Chondrocyte (in vitro differentiated cells): ENCODE measurements at places on chromosomes 13 and 19. TPM values are rescaled to one million over a fixed set of nuclear protein-coding genes. Genes with fewer than 3 reads are reported as not detected.

DNA sequence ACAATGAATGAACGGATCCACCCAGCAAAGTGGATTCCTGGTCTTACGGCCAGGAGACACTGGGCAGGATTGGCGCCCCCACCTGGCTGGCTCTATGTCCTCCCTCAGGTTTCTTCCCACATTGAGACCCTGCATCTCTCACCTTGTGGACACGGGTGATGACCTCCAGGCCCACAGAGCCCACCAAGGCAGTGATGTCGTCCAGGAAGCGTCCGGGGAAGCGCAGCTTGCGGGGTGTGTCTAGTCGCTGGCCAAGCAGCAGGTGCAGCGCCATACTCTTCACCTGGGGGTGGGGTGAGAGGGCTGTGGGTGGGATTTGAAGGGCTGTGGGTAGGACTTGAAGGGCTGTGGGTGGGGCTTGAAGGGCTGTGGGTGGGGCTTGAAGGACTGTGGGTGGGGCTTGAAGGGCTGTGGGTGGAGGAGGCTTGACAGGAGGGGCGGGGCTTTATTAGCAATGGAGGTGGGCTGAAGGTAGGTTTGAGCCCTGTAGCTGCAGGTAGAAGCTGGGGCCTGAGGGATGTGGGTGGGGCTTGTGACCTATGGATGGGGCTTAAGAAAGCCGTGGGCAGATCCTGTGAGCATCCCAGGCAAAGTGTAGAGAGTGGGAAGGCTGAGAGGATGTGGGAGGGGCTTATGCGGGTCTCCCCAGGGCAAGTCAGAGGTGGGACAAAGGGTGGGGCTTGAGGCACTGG, 12.1 kb upstream of the ANGPTL8 start:
- no peak for DNase-seq

FARP1 gene
- total RNA-seq, result 237 to 331 TPM (median 328 TPM) in 3 replicates

- DNase-seq, result no peak
These were observed 72.8 kb upstream of the SPATA13 start for GRCh38 chr13:24087605-24088225.

- no peak for DNase-seq
These were observed 121.0 kb downstream of the CRYL1 start for GRCh38 chr13:20404488-20405222.

DNA sequence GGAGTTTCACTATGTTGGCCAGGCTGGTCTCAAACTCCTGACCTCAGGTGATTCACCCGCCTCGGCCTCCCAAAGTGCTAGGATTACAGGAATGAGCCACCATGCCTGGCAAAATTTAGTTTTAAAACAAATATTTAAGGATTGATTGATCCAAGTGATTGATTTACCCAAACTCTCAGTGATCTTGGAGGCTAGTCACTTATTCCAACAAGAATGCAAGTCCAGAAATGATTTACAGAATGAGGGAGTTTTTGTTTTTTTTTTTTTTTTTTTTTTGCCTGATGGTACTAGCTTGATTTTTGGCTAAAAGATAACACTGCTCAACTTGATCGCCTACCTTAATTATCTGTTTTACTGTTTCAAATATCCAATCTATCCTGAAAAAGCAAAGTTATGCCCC, 5.7 kb upstream of the TEX26 start:
- DNase-seq, result no peak

- DNase-seq, result no peak
These were observed 8.8 kb downstream of the GTPBP3 start for GRCh38 chr19:17346109-17346671.

GRCh38 chr13:105796081-105796480, 739.4 kb downstream of the EFNB2 start:
- no peak for DNase-seq

- DNase-seq, result no peak
These were observed 34.9 kb upstream of the ZNF83 start for GRCh38 chr19:52673014-52673413.

DNA sequence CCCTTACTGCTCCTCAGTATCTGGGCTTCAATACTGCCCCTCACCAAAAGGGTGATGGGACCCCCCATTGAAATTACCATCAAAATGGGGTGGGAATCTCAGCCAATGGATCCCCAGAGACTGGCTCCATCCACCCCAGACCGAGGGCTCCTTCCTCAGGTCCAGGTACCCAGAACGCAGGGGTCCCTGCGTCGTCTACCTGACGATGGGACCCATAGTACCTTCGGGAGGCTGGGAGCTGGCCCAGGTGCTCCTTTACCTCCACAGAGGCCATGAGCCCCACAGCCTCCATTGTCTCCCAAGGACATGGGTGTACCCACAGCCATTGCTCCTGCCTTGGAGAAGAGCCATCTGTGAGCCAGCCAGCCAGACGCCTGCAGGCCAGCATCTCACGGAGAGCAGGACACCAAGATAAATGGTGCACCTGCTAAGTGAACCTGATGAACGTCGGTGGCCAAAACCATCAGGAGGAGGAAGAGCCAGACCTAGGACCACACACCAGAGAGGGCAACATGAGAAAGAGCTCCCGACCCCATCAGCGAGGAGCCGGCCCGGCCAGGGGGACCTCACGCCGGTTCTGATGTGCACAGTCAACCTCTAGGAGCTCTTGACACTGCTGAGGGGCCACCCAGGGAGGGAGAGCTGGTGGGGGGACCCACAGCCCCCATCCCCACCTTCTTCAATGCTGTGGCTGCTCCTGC, 156.8 kb upstream of the SOX1 start:
- DNase-seq, result no peak
